ENCODE measurements at places on chromosomes 2 and 18.

DNA sequence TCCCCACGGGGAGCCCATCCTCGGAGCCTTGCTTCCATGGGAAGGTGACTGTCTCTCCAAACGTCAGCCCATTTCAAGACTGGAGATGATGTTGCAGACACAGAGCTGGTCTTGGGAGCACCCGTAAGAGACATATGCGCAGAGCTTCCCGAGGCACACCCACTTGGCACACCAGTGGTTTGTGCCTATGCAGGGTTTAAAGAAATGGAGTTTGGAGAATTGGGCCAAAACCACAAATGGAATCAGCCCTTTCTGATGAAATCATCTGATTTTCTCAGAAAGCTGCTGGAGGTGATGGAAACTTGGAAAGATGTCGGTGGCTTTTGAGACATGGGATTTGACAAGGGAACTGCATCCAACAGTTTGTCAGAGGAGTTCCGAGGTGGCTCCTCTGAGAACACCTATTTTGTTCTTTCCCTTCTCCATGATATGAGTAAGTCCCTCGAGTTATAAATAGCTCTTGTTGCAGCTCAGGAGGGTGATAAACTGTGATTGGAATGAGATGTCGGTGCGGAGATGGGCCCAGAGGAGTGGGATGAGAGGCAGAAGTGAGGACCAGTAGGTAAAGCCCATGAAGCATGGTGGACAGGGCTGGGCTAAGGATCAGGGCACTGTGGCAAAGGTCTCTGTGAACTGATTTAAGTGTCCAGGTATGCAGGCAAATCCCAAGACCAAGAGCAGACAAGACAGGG lies 225.7 kb downstream of the ACKR3 start:
- no peak for DNase-seq

GRCh38 chr2:9574331-9574730 lies 18.7 kb upstream of the ADAM17 start:
- no peak for DNase-seq

DNA sequence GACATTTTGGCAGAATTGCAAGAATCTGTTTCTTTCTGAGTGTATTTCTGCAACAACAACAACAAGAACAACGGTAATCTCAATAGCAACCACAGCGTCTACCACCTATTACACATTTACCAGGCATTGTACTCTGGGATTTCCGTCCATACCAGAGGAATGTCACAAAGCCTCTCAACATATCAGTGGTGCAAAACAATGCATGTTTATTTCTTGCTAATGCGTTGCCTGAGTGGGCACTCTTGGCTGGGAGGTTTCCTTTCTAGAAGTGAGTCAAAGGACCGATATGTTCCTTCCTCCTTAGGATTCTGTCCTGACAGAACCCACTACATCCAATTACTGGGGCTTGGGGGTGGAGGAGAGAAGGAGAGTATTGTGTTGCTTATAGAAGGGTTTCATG lies 585.6 kb downstream of the TSN start:
- DNase-seq: no peak

DNA sequence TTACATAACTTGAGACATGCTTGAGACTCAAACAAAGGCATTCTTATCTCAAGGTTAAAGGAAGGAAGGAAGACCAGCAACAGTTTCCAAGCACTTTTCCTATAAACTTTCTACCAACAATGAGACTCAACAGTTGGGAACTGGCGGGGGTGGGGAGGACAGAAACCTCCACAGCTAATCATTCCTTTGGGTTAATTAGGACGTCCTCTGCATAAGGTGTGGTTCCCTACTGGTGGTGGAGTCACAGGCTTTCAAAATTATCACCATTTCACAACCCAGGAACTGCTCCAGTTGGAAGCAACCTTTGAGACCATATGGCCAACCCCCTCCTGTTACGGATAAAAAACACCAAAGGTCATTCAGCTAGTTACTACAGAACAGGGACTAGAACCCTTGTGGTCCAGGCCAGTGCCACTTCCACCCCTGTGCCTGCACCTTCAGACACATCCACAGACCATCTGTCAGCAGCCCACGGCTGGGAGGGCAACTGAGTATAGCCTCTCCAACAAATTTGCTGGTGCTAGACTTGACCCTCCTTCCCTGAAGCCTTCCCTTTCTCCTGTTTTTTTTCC lies 30.1 kb upstream of the ATL2 start:
- DNase-seq: no peak

GRCh38 chr2:64175419-64176197 lies 31.4 kb upstream of the PELI1 start:
- DNase-seq: no peak

GRCh38 chr2:172085460-172086159 lies at the start of gene DLX1:
TSS of gene DLX1 (plus strand) at chr2:172085507. CDS start at chr2:172085678, 171 bp downstream.
- no peak for DNase-seq

- no peak for DNase-seq
Measured at GRCh38 chr18:45874491-45875184, 49.2 kb downstream of the SIGLEC15 start.

DNA sequence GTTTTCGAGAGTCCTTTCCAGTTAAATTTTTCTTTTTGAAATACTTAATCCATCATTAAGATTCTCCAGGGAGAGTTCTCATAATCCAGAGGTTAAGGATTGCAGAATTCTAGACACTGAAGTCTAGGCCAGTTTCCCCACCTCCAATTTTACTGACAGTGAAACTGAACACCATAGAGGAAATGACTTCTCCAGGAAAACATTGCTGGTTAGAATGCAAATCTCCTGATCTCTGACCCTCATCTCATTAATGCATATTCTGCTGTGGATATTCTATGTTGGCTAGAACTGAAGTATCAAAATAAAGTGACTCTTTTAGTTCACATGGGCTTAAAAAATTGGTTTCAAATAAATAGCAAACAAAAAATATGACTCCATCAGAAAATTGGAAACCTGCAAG lies 105.8 kb upstream of the UGP2 start:
- DNase-seq: no peak

All from HT-29 (cell line).